WTC11 (cell line): ENCODE measurements at places on chromosomes 4 and X. TPM values are rescaled to one million over a fixed set of nuclear protein-coding genes. Genes with fewer than 3 reads are reported as not detected.

GRCh38 chrX:103414561-103414960, 38.2 kb downstream of the BEX3 start:
- peaks cover 14% of the 10 kb centered on the region for H3K4me1 ChIP-seq
- H3K4me3 ChIP-seq, result no peak overlapping the region
- H3K36me3 ChIP-seq, result peaks cover 21% of the 10 kb centered on the region
- H3K27ac ChIP-seq, result no peak overlapping the region
- no peak for DNase-seq

- H3K4me1 ChIP-seq, result peaks cover 12% of the 10 kb centered on the region
- DNase-seq, result no peak
- H3K27me3 ChIP-seq, result no peaks in the 10 kb centered on the region
- no peaks in the 10 kb centered on the region for H3K36me3 ChIP-seq
- H3K4me3 ChIP-seq, result no peak within 1 kb of the TSS
Measured at GRCh38 chr4:76074468-76074867, at the start of gene ART3. Gene ART3 (plus strand): TSS chr4:76074709. CDS start chr4:76075890, 1,181 bp downstream.

DNA sequence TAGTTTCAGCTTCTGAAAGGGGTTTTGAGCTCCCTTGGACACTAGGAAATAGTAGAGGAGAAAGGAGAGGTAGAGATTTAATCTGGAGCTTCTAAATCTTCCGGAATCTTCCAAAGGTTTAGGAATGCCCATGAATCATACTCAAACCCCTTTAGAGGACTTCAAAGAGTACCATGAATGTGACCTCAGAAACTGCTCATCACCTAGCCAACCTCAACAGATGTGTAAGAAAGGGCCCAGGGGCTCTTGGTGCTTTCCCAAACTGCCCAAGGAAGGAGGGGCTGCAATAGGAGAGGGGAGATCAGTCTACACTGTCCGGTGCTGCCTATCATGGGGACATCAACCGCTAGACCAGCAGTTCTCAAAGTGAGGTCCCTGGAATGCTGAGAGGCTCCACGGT, 109.1 kb downstream of the RBM47 start:
- H3K4me3 ChIP-seq, result no peak overlapping the region
- H3K4me1 ChIP-seq, result peaks cover 40% of the 10 kb centered on the region
- H3K36me3 ChIP-seq, result peaks cover 19% of the 10 kb centered on the region
- no peaks in the 10 kb centered on the region for H3K27me3 ChIP-seq
- H3K27ac ChIP-seq, result peak overlapping the region; percentile 65; the same call in 1 of the 2 replicates

The CLDN22 gene
- not detected in 3 replicates for total RNA-seq

GRCh38 chr4:25857403-25857802, 5.4 kb downstream of the SEL1L3 start:
- no peak for DNase-seq
- H3K27ac ChIP-seq, result no peak overlapping the region
- peaks cover 27% of the 10 kb centered on the region for H3K4me1 ChIP-seq
- no peaks in the 10 kb centered on the region for H3K36me3 ChIP-seq
- no peak overlapping the region for H3K4me3 ChIP-seq

The SERTM2 gene
- total RNA-seq, result 0.18 to 0.41 TPM (median 0.37 TPM) in 3 replicates

GRCh38 chr4:15568821-15569220, 86.3 kb downstream of the FBXL5 start:
- H3K27ac ChIP-seq, result no peak overlapping the region
- H3K4me3 ChIP-seq, result no peak overlapping the region
- H3K4me1 ChIP-seq, result no peaks in the 10 kb centered on the region
- no peak for DNase-seq

The SSX1 gene
- total RNA-seq, result 0.34 TPM in 1 of 3 replicates, not detected in the others

GRCh38 chr4:70337886-70338420, 3.2 kb downstream of the CABS1 start:
- no peaks in the 10 kb centered on the region for H3K27me3 ChIP-seq
- no peak overlapping the region for H3K27ac ChIP-seq
- peaks cover 2% of the 10 kb centered on the region; the same call in 1 of the 2 replicates for H3K4me1 ChIP-seq
- no peaks in the 10 kb centered on the region for H3K36me3 ChIP-seq
- no peak for DNase-seq

GRCh38 chrX:40078489-40079227, 19.1 kb downstream of the BCOR start:
- H3K27me3 ChIP-seq, result no peaks in the 10 kb centered on the region
- DNase-seq, result no peak
- H3K27ac ChIP-seq, result peak overlapping the region; percentile 47; the same call in 1 of the 2 replicates

DNA sequence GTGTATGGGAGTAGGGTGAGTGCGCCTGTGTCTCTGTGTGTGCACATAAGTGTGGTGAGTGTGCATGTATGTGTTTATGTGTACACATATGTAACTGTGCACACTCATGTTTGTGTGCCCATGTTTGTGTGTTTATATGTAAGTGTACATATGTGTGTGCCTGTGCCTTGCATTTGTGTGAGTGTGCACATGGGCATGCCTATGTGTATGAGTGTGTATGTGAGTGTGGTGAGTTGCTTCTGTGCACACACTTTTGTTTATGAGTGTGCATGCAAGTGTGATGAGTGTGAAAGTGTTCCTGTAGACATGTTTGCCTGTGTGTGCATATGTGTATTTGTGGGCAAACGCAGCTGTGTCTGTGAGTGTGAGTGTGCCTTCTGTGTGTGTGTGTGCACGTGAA, 7.2 kb downstream of the IL9R start:
- no peak for DNase-seq
- H3K4me3 ChIP-seq, result no peak overlapping the region

DNA sequence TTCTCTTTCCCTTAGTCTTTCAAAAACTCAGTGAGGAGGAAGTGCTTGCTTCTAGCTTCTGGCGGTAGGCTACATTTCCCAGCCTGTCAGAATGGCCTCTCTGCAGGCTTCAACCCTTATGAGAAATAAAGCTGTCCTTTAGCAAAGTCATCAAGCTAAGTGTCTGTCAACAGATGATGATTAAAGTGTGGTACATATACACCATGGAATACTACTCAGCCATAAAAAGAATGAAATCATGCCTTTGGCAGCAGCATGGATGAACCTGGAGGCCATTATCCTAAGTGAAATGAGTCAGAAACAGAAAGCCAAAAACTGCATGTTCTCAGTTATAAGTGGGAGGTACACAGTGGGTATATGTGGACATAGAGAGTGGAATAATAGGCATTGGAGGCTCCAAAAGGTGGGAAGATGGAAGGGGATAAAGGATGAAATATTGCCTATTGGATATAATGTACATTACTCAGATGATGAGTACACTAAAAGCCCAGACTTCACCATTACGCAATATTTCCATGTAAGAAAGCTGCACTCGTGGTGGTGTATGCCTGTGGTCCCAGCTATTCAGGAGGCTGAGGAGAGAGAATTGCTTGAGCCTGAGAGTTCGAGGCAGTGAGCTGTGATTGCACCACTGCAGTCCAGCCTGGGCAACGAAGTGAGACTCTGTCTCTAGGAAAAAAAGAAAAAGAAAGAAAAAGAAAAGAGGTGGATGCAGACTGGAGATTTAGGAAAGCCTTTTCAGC, 7.9 kb downstream of the TRIM2 start:
- H3K36me3 ChIP-seq, result peaks cover 30% of the 10 kb centered on the region
- peaks cover 43% of the 10 kb centered on the region for H3K4me1 ChIP-seq
- no peak overlapping the region for H3K4me3 ChIP-seq
- peaks cover 5% of the 10 kb centered on the region; the same call in 1 of the 2 replicates for H3K27me3 ChIP-seq

The CLGN gene
- total RNA-seq, result 2.3 to 3.4 TPM (median 3.0 TPM) in 3 replicates

GRCh38 chr4:119962631-119963030, 104.0 kb downstream of the MAD2L1 start:
- H3K27ac ChIP-seq, result no peak overlapping the region
- H3K36me3 ChIP-seq, result no peaks in the 10 kb centered on the region; the same call in 1 of the 2 replicates
- no peak overlapping the region for H3K4me3 ChIP-seq
- DNase-seq, result no peak
- no peaks in the 10 kb centered on the region; the same call in 1 of the 2 replicates for H3K27me3 ChIP-seq
- H3K4me1 ChIP-seq, result peaks cover 24% of the 10 kb centered on the region

The ETNPPL gene
- total RNA-seq, result 0.66 to 2.0 TPM (median 1.5 TPM) in 3 replicates

The SLC10A4 gene
- total RNA-seq, result 2.1 to 3.0 TPM (median 2.6 TPM) in 3 replicates

The KIAA1210 gene
- 0.02 TPM in 2 of 3 replicates, not detected in the other for total RNA-seq

The TMEM271 gene
- 0.14 to 0.31 TPM (median 0.16 TPM) in 3 replicates for total RNA-seq

The AKAP4 gene
- total RNA-seq, result not detected in 3 replicates

DNA sequence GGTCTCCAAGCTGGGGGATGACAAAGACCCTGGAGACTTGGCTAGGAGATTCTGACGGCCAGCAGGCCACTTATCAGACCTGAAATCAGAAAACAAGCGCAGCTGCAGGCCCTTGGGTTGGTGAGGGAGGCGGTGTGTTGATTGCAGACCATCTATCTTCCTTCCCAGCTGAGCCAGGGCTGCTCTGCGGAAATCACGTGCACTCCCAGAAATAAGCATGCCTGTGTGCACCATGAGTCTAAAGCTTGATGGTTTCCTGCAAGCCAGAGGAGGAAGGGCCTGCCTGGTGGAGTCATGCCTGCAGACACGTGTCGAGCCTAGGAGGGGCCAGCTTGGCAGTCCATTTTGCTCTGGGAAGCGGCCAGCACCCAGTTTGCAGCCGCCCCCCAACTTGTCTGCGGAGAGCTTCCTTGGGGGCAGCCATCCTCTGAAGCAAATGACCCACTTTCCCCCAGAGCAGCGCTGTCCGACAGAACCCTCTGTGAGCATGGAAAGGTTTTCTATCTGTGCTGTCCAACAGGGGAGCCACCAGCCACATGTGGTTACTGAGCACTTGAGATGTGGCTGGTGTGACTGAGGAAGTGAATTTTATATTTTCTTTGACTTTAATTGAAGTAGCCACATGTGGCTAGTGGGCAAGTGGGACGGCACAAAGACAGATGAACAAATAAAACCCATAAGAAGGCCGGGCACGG, 175.7 kb upstream of the BCOR start:
- H3K27ac ChIP-seq, result no peak overlapping the region
- no peaks in the 10 kb centered on the region for H3K36me3 ChIP-seq
- peaks cover 8% of the 10 kb centered on the region for H3K27me3 ChIP-seq
- peaks cover 14% of the 10 kb centered on the region for H3K4me1 ChIP-seq

The HTN3 gene
- total RNA-seq, result not detected in 3 replicates

- no peaks in the 10 kb centered on the region for H3K36me3 ChIP-seq
- DNase-seq, result no peak
- H3K4me1 ChIP-seq, result no peaks in the 10 kb centered on the region
- no peak overlapping the region for H3K4me3 ChIP-seq
Measured at GRCh38 chr4:87633243-87633642, 16.8 kb upstream of the DMP1 start.

DNA sequence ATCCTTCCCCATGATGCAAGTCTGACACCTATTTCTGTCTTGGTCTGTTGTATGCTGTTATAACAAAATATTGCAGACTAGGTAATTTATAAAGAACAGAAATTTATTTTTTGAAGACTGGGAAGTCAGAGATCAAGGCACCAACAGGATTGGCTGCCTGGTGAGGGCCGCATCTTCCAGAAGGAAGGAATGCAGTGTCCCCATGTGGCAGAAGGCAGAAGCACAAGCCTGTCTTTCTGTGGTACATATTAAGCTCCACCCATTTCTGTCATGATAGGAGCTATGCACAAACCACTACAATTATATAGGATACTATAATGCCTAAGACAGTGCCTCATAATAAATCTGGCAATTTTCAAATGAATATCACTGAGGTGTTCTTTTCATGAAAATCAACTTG, 502.3 kb upstream of the DIAPH2 start:
- no peaks in the 10 kb centered on the region for H3K27me3 ChIP-seq
- peaks cover 28% of the 10 kb centered on the region for H3K4me1 ChIP-seq
- H3K4me3 ChIP-seq, result no peak overlapping the region
- DNase-seq, result peak; percentile 44
- no peaks in the 10 kb centered on the region for H3K36me3 ChIP-seq

The MAGEA12 gene
- total RNA-seq, result 0.57 to 1.3 TPM (median 1.2 TPM) in 3 replicates

- no peaks in the 10 kb centered on the region for H3K36me3 ChIP-seq
- H3K27me3 ChIP-seq, result no peaks in the 10 kb centered on the region
- no peak for DNase-seq
- H3K4me3 ChIP-seq, result no peak overlapping the region
Measured at GRCh38 chrX:106935175-106935574, 15.0 kb downstream of the CLDN2 start.

The FATE1 gene
- not detected in 3 replicates for total RNA-seq
